ENCODE measurements at places on chromosomes 2 and 18.
A peak's percentile ranks its signal among the peaks of the same experiment; 100 is the strongest.

DNA sequence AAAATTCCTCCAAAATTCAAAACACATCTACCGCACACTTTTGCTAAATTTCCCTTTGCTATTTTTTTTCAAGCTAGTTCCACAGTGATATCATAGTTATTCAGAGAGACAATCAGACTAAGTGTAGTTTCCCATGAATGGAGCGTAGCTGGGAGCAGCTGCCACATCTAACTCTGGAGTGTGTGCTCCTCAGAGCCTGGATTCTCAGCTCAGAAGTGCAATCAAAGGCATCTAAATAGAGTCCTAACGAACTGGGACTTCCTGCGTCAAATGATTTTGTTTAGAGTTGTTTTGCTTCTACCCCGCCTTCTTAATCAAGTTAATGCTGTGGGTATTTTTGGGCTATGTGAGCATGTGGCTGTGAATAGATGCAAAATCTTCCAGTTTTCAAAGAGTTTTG, 160.3 kb downstream of the TMEM18 start:
- DNase-seq: no peak

- no peak for DNase-seq
These were observed 392.4 kb downstream of the TNS1 start for GRCh38 chr2:217610401-217610814.

DNA sequence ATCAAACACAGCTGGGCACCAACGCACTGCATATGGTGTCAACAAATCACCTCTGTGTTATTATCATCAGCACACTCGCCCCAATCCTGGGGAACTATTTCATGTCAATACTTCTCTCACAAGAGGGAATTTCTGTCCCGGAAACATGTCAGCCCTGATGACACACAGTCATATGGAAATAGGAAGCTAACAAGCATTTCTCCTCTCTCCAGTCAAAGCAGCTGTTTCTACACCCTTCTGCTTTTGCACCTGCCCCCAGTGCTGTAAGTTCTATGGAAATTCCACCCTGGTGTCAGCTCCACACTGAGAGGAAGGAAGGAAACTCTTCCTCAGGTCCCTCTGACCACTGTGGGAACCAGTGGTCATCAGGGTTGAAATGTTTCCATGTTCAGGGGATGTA, 447.6 kb upstream of the ID2 start:
- no peak for DNase-seq

- DNase-seq: no peak
These were observed 732.2 kb downstream of the NR4A2 start for GRCh38 chr2:155600296-155600695.

DNA sequence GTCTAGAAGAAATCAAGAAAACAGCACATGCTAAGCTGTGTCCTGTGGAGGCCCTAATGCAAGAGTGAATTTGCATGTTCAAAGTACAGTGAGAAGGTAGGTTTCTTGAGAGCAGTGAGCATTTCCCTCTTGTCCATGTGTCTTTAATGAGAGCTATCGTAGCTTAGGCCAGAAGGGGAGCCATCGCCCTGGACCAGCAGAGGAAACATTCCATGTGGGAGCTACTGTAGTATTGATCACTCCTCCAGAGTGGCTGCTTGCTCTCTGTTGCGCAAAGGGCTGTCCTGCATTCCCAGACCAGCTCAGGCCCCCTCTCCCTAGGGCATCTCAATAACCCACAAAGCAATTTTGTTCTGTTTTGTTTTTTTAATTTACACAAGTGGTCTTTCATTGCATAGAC, 950.1 kb downstream of the CNTNAP5 start:
- no peak for DNase-seq

GRCh38 chr2:64745562-64745961, 91.8 kb upstream of the SERTAD2 start:
- no peak for DNase-seq

GRCh38 chr2:227406177-227407031, 18.7 kb upstream of the SCYGR1 start:
- DNase-seq: peak; percentile 14

GRCh38 chr18:10239991-10240634, 214.3 kb upstream of the APCDD1 start:
- DNase-seq: no peak

- no peak for DNase-seq
These were observed 48.6 kb downstream of the NTSR2 start for GRCh38 chr2:11621410-11621809.

GRCh38 chr2:235968155-235968554, 200.0 kb downstream of the GBX2 start:
- DNase-seq: no peak

DNA sequence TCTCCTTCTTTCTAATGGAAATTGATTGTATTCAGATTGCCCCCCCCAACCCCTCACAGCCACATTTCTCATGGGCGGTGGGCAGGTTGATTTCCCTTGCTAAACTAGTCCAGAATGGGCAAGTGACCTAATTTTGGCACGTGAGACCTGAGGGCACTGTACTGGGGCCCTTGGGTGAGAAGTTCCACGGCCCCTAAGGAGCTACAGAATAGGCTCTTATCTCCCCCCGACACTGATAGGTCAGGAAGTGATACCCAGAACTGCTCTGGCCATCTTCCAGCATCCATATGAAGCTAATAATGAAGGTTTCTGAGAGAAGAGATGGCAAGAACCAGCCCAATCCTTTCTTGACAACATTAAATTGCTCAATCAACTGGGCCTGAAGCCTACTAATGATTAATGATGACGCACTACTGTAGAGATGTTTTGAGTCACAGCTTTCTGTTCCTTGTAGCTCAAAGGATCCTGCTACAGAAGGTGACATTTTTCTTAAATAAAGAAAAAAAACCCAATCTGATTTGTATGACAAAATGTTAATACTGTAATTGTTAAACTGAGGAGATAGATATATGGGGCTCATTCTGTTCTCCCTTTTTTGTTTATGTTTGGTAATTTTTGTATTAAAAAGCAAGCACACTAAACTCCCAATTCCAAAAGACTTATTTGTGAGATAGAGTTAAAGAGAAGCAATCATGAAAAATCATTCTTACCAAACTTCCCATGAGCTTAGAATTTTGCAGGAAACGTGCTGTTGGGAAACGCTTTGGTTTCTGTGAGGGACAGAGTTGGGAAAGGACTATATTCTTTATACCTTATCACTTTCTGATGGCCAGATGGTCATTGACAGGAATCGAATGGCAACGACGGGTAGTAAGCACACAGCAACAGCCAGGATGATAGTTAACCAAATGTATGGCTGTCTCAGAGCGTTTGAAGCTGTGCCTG, 28.2 kb upstream of the NARS1 start:
- DNase-seq: no peak

DNA sequence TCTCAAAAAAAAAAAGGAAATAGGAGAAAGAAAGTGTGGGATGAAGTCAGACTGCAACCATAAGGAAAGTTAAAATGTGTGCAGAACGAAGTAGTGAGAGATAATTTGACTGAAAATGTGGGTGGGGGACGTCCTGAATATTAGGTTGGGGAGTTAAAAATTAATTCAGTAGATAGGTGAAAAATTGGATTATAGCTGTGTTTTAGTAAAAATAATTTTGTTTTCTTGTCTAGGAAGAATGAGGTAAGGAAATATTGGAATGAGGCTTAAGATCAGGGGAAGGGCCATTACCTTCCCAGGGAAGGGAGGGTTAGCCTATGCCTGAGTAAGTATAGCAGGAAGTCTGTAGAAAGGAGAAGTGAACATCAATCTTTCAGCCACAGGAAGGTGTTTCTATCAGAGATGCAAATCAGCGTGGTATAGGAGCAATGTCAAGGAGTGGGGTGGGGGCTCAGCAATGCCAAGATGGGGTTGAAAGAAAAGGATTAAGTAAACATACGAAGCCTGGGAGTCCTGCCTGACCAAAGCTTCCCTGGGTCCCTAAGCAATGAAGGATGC, 250.9 kb downstream of the PIEZO2 start:
- no peak for DNase-seq

GRCh38 chr2:11669454-11670291, at the start of gene NTSR2:
TSS of gene NTSR2 (minus strand) at chr2:11670195. CDS start at chr2:11670129, 66 bp downstream.
- no peak for DNase-seq

- DNase-seq: no peak
These were observed 164.8 kb upstream of the ACVR2A start for GRCh38 chr2:147679955-147680531.

DNA sequence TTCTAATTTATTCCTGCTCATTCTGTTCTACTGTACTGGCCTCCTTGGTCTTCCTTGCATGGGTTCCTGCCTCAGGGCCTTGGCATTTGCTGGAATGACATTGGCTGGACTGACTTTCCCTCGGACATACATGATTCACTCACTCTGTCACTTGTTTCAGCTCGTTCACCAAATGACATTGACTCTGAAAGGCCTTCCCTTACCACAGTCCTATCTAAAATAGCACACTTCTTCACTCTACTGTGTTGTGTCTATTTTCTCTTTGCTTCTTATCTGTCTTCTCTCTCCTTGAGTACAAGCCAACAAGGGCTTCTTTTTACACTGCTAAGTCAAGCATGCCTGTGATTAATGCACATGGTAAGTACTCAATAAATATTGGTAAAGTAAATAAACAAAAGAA, 65.6 kb downstream of the SCG2 start:
- no peak for DNase-seq

DNA sequence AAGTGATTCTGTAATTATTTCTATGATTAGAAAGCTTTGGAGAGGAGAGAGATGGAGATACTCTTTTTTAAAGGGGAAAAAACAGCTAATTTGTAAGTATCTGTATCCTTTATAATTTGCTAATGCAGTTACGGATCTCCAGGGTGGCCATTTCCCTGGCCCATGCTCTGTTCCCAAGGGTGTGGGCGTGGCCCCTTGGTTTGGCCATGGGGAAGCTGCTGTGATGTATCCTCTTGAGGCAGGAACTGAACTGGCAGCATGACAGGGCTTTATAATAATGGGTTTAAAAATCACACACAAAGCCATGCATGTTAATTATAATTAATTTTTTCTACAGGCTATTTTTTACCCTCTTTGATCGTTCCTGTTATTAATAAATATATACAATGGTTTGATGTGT, 27.0 kb downstream of the TRAPPC12 start:
- no peak for DNase-seq

- no peak for DNase-seq
These were observed 61.8 kb upstream of the EFEMP1 start for GRCh38 chr2:55985406-55985805.

DNA sequence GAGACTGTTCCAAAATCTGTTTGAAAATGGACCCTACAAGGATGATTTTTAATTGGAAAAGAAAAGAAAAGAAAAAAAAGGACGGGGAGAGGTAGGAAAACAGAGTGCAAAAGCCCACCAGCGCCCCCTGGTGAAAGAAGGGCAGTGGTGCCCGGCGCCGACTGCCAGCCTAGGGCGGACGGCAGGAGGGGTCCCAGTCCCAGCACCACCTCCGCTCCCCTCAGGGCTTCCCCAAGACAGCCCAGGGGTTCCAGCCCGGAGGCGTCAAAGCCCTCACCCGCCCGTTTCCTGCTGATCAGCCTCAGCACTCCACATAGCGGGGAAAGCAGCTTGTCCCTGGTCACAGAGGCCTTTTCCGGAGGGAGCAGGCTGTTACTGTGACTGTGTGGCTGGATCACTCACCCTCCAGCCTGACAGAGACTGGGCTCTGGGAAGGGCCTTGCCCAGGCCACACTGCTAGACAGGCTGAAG, 213.9 kb downstream of the TFCP2L1 start:
- no peak for DNase-seq

DNA sequence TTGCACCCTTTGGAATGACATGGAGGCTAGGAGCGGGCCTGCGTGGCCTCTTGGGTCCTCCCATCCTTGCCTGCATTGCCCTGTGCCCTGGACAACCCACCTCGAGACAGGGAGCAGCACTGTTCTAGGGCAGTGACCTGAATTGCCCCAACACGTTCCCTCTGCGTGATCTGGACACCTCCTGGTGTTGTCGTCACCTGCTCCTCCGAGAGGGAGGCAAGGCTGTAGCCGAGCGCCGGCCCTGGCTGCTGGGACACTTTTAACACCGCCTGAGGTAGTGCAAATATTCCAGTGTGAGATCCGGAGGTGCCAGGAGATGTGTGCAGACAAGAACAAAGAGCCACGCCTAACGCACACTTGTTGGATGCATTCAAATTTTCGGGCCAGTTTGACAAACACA, 131.5 kb downstream of the SMAD7 start:
- DNase-seq: no peak

DNA sequence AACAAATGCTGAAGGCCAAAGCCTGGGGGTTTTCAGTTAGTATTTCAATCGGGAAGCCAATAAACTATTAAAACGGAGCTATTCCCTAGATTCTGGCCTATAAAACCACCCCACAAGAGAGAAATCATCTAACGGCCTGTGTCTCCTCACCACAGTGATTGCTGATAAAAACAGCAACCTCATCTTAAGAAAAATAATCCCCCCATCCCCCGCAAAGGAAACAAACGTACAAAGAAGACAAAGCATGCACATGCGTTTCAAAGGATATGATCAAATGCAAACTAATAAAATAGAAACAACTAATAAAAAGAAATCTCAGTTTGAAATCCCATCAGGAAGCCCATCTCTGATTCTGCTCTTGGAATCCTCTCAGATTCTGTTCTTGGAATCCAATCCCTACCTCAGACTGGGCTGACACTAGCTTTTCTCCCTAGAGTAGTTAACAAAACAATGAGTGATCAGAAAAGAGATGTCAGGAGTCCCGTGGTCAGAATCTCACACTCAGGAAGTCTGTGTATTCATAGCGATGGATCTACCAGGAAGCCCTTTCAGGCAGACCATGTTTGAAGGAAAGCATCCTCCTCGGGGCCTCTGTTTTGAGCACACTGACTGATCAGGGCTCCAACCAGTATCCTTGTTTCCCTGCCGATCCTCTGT, 150.7 kb downstream of the THADA start:
- DNase-seq: no peak

DNA sequence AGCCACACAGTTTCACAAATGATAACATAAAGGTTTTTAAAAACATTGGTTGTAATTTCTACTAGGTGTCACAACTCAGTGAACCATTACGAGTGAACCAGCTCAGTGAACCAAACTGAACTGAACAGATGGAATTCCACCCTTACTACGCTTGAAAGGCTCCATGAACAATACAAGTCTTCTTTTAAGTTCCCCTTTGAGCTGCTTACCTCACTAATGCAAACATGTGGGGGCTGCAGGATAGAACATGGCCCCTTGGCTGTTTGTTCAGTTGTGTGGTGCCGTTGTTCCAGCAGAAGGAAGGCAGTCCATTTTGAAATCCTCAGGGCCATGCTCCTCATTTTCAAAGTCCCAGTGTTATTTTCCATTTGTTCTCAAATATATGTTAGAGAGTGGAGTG, 30.7 kb upstream of the KLHL14 start:
- DNase-seq: no peak

GRCh38 chr2:100292022-100292580, 30.2 kb downstream of the LONRF2 start:
- DNase-seq: no peak

DNA sequence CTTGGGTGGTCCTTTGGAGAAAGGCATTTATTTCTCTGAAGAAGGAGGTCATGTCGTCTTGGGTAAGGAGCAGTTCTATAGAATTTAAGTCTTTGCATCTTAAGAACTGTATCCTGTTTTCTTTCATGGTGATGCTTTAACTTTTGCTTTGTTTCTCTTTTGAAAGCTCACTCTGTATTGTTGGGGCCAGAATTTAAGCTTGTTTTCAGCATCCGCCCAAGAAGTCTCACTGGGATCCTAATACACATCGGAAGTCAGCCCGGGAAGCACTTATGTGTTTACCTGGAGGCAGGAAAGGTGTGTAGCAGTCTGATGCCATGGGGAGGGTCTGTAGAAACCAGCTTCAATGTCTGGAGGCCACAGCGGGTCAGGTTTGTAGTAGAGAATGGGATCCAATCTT, 64.7 kb upstream of the TTC39C start:
- DNase-seq: no peak

Measured in thoracic aorta (tissue), 2 donors.